ENCODE measurements at places on chromosomes 5 and 9.

GRCh38 chr9:119289740-119290433 is 79.3 kb downstream of the BRINP1 start:
- peak; percentile 43 for DNase-seq

GRCh38 chr9:71984831-71985281 is 73.4 kb downstream of the C9orf85 start:
- peak; percentile 40 for DNase-seq

GRCh38 chr5:174300941-174301761 is 255.6 kb downstream of the NSG2 start:
- no peak for DNase-seq

GRCh38 chr5:113233606-113234005 is 201.2 kb downstream of the TSSK1B start:
- no peak for DNase-seq

GRCh38 chr5:127649018-127649439 is at the start of gene CTXN3:
CTXN3 (plus strand) TSS chr5:127649082; CDS start chr5:127657522, 8,440 bp downstream.
- DNase-seq: no peak

- DNase-seq: peak; percentile 13
Measured at GRCh38 chr5:125491986-125492492, 745.6 kb upstream of the ZNF608 start.

GRCh38 chr5:172009536-172010270 is 3.3 kb upstream of the FBXW11 start:
- peak; percentile 27 for DNase-seq

- DNase-seq: no peak
Measured at GRCh38 chr9:81999806-82000205, 11.2 kb downstream of the SPATA31D1 start.

- no peak for DNase-seq
Measured at GRCh38 chr9:95736370-95736769, 139.1 kb upstream of the ERCC6L2 start.

DNA sequence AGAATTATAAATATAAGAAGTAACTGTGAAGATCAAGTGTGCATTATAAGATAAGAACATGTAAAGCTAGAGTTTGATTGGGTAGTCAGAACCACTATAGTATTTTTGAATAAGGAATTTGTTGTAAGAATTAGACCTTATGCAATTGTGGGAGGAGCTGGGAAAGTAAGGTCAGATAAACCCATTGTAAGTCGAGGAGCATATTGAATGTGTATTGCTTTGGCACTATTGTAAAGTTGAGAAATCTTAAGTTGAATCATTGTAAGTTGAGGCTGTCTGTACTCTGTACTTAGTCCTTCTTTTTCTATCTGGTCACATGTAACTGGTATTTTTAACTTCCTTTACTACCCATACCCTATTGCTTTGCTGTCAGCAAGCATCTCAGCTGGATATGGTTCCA is 158.7 kb downstream of the CCDC171 start:
- DNase-seq: no peak

DNA sequence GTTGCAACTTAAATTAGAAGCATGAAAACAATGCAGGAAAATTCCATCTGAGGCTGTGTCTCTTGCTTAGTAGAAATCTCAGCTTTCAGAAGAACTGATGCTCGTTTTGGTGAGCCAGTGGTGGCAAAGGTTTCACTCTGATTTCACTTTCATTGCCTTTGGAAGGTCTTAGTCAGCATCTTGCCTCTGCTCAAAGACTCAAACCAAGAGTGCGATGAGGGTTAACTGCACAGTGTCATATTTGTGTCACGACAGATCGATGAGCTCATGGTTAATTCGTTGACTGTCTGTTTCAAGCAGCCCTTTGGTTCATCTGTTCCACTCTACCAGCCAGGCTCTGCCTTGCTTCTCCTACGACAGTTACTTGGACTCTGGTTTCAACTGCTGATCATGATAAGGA is 331.3 kb upstream of the KIF2A start:
- no peak for DNase-seq

DNA sequence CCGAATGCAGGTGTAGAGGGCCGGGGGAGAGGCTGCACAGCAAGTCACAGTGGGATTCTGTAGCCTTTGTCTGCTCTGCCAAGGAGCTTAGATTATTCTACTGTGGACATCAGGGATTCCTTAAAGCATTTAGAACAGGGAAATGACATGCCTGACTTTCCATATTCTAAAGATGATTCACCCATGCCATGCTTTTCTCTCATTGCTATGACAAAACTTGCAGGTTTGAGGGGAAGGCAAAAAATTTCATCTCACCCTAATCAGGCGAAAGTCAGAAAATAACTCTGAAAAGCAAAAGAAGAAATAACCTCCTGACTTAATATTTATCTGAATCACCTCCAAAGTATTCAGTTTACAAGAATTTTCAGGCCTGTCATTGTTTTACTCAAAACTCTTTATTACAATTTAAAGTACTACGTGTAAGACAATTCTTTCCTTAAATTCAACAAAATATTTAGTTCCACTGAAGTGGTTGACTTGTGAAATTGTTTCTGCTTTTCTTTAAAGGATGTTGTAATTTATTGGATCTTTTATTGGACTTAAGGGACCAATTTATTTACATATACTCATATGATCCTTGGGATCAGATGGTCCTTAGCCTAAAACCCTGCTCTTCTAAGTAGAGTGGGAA is 30.0 kb upstream of the GAS1 start:
- no peak for DNase-seq

- DNase-seq: no peak
Measured at GRCh38 chr5:65108786-65109743, 340.3 kb downstream of the CWC27 start.

DNA sequence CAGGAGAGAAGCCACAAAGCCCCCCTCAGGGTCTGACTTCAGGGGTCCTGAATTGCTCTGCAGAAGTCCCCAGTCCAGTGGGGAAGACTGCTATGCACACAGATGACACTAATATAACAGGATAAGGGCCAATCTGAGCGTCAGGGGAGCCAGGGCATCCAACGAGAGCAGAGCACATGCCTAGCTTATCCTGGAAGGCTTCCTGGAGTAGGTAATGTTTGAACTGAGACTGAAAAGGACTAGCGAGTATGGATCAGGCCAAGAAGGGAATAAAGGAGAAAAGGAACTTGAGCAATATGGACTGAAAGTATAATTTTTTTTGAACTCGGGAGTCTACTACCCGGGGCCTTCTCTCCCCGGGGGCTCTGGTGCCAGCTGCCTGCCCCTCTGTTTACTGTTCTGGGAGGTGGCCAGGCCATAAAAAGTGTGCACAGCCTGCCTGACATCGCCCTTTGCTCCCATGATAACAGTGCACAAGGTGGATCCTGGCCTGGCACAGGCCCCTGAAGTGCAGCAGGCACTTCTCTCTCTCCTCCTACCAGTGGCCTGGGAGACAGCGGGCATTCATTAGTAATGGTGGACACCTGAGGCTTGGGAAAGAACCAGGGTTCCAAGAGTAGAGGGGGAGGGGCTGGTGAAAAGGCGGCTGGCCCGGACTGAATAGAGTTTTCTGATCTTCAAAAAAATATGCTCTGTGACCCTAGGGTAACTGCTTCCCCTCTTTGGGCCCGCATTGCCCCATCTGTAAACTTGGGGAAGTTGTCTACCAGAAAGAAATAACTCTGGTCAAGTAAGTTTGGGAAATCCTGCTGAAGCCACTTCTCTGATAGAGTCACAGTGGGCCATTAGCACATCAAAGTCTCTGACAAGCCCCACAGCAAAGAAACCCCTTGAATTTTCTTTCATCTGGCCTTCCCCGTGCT is 4.6 kb upstream of the SLC6A7 start:
- DNase-seq: no peak

DNA sequence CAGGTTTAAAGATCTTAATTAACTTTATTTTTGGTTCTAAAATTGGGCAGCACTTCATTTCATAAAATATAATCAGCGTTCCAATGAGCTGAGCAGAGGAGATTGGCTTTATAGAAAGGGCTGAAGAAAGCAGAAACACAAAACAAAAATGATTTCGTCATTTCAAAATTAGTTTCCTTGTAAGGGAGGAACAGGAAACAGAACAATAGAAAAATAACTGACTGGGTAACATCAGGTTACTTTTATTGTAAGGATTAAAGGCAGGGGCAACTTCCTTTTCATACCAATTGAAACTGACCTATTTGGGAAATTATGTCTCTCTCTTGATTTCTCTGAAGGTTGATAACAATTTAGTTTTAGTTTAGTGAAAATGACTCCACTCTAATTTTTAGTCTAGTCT is 157.1 kb downstream of the ATP10B start:
- no peak for DNase-seq

DNA sequence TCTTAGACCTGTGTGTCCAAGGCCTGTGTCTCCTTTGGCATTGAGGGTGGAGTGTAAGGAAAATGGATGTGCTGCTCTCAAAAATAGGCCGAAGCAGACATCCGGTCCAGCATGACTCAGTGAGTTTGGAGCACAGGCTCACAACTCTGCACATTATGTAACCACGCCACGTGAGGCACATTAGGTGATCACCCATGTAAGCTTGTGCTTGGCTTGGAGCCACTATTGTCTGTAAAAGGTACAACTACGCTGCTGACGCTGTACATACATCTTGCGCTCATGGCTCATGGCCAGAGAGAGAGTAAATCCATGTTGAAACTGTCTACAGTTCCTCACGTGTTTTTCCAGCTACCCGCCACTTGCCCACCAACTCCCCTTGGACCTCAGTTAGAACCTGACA is 177.5 kb downstream of the PDE4D start:
- no peak for DNase-seq

- DNase-seq: no peak
Measured at GRCh38 chr5:145633474-145633873, 201.7 kb downstream of the PRELID2 start.

DNA sequence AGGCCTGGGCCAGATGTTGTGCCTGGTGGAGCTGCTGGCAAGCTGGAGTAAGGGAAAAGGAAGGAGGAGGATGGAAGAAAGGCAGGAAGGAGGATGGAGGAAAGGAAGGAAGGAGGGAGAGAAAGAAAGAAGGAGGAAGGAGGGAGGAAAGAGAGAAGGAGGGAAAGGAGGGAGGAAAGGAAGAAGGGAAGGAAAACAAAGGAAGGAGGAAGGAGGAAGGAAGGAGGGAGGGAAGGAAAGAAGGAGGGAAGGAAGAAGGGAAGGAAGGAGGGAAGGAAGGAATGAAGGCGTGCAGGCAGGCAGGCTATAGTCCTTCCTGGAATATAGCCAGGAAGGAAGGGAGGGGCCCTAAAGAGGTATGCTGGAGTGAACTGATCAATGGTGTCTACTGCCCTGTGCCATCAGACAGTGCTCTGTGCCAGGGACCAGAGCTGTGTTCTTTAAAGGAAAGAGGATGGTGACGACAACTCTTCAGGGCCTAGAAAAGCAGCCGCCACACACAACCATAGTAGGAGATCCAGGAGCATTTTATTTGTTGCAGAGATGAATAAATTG is 61.4 kb upstream of the UBTD2 start:
- DNase-seq: no peak

GRCh38 chr9:74643303-74643923 is 146.3 kb downstream of the RORB start:
- no peak for DNase-seq

GRCh38 chr9:105694848-105695581 is 674 bp downstream of the TMEM38B start:
- DNase-seq: peak; percentile 56

GRCh38 chr5:74556631-74557595 is 83.6 kb downstream of the ENC1 start:
- DNase-seq: peak; percentile 61

- no peak for DNase-seq
Measured at GRCh38 chr9:133843751-133844397, 105.7 kb upstream of the SARDH start.

DNA sequence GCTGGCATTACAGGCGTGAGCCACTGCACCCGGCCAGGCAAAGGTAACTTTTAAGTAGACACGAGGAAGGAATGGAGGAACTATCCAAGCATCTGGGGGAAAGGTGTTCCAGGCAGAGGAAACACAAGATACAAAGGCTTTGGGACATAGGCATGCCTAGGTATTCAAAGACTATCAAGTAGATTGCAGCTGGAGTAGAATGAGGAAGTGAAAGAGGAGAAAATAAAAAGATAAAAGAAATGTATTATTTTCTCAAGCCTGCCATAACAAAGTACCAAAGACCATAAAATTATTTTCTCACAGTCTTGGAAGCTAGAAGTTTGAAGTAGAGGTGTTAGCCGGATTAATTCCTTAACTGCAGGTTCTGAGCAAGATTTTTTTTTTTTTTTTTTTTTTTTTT is 39.9 kb upstream of the GRIN3A start:
- DNase-seq: no peak

DNA sequence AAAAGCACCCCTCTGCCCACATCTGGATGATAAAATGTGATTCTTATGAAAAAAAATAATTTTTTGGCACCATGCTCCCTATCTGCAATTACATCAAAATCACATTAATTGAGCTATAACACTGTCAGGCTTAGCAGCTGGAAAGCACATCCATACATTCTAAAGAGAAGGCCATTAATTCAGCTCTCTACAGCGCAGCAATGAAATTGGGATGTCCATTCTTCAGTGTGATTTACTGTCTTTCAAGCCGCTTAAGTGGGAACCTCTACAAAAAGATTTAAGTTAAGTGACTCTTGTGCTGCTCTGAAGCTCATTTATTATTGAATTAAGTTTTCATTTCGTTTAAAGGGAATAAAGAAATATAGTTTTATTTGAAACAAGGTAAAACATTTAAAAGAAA is 171.3 kb downstream of the EBF1 start:
- no peak for DNase-seq

DNA sequence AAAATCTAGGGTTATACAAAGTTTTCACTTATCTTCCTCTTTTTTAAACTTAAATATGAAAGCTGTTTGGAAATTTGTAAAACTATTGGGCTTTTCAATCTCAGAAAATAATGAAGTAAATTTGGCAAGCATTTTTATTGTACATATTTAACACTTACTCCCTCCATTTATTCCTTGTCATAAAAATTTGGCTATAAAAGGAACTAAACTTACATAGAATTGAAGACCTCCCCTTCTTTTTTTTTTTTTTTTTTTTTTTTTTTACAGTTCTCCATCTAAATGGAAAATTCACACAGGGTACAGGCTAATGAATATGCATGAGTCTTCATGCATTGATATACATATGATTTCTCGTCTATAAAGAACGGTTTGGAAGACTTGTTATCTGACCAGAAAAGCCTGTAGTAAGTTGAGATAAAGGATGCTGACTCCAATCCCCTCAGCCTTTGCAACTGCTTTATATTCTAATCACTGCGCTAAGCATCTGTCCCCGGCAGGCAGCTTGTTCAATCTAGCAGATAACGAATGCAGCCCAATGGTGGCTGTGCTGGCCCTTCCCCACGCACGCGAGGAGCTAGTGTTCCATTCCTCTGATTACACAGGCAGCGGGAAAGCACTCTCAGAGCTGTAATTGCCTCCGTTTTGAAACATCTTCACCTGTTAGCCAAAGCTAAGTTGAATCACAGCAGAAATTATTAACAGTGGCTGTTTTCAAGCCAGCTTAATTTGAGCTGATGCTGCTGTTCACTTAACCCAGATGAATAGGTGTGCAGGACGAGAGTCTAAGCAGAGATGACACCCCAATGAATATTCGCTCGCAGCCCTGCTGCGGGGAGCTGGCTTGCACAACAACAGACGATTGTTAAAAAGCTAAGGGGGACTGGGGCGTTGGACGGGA is 453.8 kb upstream of the ZNF608 start:
- DNase-seq: peak; percentile 16

Measured in fibroblast of villous mesenchyme (primary cell).